ENCODE measurements at places on chromosomes 5 and 9. TPM values are rescaled to one million over a fixed set of nuclear protein-coding genes. Genes with fewer than 3 reads are reported as not detected.

DNA sequence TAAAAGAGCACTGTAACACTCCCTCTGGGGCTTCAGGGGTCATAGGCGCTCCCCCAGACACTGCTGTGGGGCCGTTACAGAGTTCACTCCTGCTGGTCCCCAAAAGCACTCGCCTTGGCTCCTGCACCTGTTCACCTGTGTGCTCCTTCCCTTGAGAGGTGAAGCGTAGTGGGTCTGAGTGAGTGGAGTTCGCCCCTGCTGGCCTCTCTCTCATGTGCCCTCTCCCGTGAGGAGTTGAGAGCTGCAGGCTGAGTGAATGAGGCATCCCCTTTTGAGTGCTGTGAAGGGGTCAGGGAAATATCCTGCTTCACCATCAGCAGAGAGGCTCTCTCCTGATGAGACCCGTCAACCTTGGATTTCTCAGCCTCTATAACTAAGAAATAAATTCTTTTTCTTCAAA, 134.6 kb upstream of the TUT7 start:
- DNase-seq, result no peak

DNA sequence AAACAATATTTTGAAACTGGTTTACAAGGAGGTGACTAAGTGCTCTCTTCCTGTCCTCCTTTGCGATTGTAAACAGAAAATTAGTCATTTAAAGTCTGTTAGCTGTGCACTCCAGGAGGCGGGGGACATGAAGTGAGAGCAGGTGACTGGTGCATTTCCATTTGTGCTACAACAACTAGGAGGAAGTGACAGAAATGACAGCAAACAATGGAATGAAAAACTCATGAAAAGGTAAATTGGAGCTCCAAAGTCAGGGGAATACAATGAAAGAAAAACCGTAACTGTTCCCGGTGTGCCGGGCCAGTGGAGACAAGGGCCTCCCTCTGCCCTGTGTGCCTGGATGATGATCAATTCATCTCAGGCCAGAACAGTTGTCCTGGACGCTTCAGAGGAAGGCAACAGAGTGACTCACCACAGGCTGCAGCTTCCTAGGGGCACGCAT, 439.9 kb downstream of the GADD45G start:
- DNase-seq, result no peak

DNA sequence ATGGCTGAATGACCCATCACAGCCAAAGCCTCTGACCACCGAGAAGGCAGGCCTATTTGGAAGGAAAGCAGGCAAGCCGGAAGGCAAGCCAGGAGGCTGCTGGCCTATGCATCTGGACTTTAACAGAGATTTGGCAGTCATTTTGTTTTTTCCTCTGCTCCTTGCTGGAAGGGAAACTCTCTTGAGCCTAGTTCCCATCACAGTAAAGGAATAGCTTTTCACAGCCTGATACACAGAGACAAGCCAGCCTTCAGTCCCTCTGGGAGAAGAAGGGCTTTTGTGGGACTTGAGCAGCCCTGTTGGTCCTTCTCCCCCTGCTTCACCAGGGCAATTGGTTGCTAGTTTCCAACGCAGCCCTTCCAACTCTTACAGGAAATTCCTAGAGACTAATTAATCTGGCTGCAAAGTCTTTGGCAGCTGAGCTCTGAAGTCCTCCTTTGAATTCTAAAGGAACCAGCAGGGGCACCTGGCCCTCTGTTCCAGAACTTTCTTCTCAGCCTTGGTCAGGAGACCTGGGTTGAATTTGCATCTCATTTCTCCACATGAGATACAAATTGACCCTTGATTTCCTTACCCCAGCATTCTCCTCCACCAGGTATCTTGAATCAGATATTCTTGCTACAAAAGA, 157.3 kb upstream of the EPB41L4A start:
- DNase-seq, result no peak

- no peak for DNase-seq
Measured at GRCh38 chr9:6938873-6939272, 181.1 kb downstream of the KDM4C start.

GRCh38 chr9:97831843-97832636, 21.0 kb upstream of the FOXE1 start:
- no peak for DNase-seq

- no peak for DNase-seq
Measured at GRCh38 chr5:143205386-143205785, 198.1 kb downstream of the NR3C1 start.

GRCh38 chr9:85200726-85201404, 531.3 kb downstream of the NTRK2 start:
- DNase-seq, result no peak

- DNase-seq, result no peak
Measured at GRCh38 chr9:91395106-91395552, 28.5 kb downstream of the NFIL3 start.

DNA sequence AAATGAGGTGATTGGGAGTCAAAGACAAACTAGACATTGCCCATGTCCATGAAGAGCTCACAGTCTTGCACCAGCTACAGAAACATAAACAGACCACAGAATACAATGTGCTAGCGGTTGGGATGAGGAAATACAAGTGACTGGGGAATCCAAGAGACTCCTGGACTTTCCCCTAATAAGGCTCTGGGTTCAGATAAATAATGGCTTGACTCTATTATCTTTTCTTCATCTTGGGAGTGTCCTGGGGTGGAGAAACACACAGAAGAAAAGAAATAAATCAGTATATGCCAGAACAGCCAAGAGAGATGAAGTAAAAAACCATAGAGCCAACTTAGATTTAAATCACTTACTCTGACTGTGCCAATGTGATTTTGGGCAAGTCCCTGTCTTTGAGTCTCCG, 227.8 kb downstream of the PAPPA start:
- no peak for DNase-seq

GRCh38 chr9:125651576-125652232, 55.3 kb downstream of the MAPKAP1 start:
- no peak for DNase-seq

DNA sequence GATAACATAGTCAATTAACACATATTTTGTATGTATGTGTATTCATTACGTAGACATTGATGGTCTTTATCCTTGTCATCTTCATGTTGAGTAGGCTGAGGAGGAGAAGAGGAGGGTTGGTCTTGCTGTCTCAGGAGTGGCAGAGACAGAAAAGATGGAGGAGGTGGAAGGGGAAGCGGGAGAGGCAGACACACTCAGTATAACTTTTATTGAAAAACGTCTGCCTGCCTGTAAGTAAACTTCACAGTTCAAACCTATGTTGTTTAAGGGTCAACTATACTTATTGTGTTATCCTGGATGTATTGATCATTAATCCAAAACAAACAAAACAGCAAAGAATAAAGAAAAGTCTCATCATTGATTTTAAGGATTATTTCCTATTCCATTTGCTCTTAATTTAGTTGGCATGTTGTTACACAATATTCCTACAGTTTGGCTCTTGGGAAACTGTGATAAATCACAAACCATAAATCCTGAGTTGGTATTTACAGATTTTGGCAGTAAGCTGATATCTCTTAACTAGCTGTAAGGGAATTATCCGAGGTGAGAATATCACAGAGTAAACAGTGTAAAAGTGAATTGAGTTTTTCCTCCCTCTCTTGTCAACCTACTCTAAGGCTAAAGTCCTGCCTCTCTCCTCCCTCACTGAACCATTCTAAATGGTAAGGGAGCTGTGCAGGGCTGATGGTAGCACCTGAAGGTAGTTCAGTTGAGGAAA, 487.2 kb downstream of the SPATA31D1 start:
- no peak for DNase-seq

DNA sequence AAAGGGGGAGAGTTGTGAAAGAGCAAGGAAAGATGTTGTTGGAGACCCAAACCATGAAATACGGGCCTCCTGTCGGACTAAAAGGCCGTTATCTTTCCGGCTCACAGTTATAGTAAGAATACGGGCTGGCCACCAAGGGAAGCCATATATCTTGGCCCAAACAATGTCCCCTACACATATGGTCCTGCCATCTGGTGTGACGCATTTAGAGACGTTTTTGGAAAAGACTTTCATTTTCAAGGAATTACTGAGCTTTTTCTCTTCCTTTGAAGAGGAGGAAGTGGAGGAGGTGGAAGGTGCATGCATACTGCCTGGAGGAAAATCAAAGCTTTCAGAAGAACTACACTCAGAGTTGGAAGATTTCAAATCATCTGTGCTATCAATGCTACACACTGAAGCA, 26.7 kb downstream of the PWWP2A start:
- DNase-seq, result no peak

GRCh38 chr5:109035436-109035835, 287.7 kb downstream of the FER start:
- DNase-seq, result no peak

DNA sequence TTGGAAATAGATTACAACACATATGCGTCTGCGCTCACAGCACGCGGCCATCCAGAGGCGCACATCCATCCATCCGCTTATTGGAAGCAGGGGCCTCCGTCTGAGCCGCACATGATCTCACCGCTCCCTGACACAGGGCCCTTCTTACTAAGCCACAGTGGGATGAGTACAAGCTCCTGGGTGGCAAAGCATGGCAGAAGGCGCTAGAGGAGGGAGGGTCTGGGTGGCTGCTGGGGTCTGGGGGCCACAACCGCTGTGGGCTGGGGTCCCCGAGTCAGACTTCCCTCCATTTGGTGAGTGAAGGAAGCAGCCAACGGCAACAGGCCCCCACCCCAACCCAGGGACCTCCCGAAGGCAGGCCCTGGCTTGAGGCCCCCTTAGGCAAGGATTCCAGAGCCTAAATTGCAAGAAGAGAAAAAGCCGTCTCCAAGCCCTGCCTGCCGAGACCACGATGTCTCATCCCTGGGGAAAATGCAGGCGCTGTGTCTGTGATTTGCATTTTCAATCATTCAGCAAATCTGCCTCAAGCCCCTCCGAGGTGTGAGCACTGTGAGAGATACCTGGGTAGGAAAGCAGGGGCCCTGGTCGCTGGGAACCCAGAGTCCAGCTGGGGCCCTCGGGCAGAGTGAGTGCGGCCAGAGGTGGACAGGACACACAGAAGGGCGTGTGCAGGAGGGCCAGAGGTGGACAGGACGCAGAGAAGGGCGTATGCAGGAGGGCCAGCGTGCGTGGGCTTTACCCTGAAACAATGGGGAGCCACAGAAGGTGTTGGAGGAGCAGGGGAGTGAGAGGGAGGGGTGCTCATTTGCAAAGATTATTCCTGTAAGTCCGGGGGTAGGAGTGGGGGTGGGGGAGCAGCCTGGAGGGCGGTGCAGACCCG, 135.7 kb downstream of the OLFM1 start:
- DNase-seq, result peak; percentile 24

GRCh38 chr9:91048749-91049148, 247.1 kb downstream of the SYK start:
- no peak for DNase-seq

DNA sequence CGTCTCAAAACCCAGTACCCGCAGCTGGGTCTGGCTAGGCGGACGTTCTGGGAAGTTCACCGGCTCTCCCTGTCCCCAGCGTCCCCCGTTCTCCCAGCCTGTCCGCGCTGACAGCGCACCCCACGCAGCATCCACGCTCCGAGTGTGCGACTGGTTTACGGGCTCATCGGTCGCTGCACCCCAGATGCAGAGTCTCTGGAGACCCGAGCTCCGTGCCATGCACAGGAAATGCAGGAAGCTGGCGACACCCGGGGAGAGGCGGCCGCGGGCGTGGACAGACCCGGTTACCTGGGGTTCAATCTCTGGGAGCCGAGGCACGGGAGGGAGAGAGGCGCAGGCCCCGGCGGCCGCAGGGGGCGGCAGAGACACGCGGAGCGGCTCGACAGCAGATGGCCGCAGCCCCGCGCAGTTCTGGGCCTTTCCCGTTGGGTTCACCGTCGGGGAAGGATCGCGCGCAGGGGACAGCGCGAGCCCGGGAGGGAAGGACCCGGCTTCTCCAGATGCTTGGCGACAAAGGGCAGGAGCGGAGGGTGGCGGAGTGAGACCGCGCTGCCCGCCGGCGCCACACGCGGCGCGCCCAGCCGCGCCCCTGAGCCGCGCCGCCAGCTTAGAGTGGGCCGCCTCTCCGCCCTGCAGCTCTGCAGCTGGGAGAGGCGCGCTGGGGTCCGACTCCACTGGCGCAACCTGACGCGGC, 558 bp downstream of the SHROOM1 start:
- peak; percentile 87 for DNase-seq

DNA sequence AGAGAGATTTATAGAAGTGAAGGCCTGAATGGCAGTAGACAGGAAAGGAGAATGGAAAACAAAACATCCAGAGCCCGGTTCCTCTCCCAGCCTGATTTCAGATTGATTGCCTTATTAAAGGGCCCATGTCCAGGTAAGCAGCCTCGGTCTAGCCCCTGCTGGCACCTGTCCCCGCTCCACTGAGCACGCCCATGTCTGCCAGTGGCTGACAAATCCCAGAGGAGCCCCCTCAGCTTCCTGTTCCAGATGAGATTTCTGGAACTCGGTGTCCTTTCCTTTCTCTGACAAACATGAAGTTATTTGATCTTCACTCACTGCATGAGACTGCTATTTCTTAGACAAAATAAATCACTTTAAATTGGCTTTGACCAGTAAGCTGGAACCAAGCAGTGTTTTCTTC, 187.0 kb upstream of the ADCY2 start:
- no peak for DNase-seq

GRCh38 chr9:91156451-91157234, 205.1 kb downstream of the AUH start:
- DNase-seq, result no peak

GRCh38 chr5:2299388-2300220, 416.9 kb upstream of the IRX4 start:
- DNase-seq, result no peak

DNA sequence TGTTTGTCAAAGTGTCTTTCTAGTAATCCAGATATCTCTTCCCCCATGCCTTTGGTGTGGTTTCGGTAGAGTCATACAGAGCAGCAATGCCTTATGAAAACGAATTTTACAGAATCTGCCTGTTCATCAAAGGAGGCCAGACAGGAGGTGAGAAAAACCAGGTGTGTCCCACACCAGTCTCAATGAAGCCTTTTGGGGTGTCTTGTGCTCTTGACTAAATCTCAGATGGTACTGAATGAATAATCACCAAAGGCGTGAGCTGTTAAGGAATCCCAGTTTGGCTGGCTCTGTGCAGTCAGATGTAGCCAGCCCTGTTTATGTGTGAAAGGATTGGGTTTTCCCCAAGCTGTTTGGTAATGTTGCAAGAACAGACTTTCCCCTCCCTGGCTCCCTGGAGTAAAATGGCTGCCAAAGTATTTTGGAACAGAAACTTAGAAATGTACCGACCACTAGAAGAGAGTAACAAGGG, 70.8 kb upstream of the CDKN2B start:
- no peak for DNase-seq

DNA sequence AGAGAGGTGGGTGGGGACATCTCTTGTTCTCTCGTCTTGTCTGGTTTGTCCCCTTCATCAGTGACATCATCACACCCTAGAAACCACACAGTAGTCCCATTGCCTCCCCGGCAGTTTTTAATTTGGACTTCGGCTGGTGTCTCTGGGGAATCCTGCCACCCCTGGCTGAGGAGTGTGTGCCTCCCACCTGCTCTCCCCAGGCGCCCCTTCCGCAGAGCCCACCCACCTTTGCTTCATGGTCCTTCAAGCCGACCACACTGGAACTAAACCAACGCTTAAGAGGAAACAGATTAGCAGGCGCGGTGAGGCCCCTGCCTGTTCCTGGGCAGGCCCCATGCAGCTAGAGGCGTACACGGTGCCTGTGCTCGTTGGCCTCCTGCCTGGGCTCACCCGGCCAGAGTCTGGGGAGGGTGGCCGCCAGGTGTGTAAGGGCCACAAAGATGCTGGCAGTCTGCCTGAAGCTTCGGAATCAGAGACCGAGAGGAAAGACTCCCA, 107.6 kb upstream of the SPRY4 start:
- peak; percentile 66 for DNase-seq

Gene STPG3
- 0.38 TPM for total RNA-seq

Gene FSD1L
- 7.2 TPM for total RNA-seq

Gene DRD1
- total RNA-seq, result 0.62 TPM

Gene NR3C1
- 110 TPM for total RNA-seq

Gene TEX48
- not detected for total RNA-seq

Gene PCDHB5
- 1.8 TPM for total RNA-seq

Gene SLC6A19
- not detected for total RNA-seq

Gene PDE6A
- not detected for total RNA-seq

Gene HAPLN1
- 0.21 TPM for total RNA-seq

Gene PCDHA7
- 0.15 TPM for total RNA-seq

All from lower lobe of right lung (tissue), 2 donors.